ENCODE measurements at places on chromosomes 5 and 9.

DNA sequence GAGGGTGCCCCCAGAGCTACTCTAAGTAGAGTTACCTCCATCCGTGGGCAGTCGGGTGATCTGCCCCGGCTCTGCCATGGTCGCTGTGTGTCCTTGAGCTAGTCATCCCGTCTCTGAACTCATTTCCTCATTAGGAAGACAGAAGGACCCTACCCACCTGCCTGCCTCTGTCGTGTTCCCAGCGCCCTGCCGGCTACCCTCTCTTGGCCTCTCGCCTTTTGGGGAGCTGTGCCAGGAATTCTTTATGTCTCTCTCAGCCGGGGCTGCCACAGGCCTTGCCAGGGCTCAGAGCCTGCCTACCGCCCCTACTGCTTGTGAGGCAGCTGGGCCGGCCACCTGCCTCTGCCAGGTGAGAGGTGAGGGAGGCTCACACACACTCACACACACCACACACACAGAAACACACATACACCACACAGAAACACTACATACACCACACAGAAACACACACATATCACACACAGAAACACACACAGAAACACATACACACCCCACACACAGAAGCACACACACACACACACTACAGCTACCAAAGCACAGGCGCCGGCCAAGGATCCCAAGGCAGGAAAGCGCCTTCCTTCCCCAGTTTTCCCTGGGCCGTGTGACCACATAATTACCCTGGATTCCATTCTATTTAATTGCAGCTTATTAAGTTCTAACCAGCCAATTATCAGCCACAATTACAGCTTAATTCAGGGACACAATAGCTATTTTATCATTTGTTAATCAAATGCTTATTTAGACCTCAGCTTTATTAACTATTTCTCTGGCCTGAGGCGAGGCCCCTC is 41.7 kb downstream of the UNC5A start:
- DNase-seq = no peak

DNA sequence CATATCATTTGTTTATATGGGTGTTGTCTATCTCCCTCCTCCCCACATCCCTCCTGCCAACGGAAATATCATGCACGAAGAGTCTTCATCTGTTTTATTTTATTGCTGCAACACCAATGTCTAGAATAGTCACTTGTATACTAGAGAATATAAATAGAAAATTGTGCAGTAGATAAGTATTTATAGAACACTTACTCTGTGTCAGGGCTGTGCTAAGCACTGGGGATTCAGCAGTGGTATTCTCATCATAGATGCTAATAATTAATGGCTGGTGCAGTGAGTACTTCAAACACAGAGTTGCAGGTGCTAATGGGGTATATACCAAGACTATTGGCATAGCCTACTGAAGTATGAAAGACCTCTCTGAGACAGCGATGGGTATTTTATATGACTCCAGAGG is 353.5 kb upstream of the CDH6 start:
- no peak for DNase-seq

- no peak for DNase-seq
Observed at GRCh38 chr5:84406111-84406510, 21.4 kb upstream of the EDIL3 start.

GRCh38 chr9:6243746-6244145 is 28.1 kb downstream of the IL33 start:
- DNase-seq = no peak

DNA sequence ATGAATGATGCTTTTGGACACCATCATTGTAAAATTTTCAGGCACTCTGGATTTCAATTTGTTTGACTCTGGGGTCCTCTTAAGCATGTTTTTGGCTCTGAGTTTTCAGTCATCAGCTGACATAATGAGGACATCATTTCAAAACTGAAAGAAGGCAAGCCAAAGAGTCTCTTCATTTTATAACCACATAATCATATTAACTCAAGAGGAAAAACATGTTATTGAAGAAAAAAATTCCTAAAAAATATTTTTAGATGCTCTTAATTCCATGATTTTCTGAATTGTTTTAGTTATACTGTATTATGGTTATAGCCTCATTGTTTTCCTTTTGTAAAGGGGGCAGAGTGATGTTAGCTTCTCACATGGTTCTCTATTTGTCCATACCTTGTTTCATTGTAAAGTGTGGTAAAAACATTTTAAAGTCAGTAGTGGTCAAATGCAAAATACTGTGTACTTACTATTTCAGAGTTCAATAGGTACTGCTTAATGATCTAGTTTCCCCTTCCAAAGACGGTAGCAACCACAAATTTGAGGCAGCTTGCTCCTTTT is 472.1 kb downstream of the DMRT2 start:
- DNase-seq = no peak

DNA sequence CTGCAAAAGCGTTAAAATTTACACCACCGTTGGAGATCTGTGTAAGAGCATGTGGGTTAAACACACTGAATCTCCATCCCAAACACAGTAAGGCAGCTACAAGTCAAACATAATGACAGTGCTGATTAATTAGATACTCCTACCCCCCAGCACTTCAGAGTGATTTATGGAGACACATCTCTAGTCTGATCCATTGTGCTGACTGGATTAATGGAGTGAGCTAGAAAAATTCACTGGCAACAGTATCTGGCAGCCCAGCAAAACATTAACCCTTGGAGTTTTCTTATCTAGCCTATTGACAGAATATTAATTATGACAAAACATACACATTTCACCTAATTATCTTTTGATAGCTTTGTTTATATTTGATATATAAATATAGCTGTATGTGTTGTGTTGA is 188.6 kb upstream of the ISL1 start:
- no peak for DNase-seq

DNA sequence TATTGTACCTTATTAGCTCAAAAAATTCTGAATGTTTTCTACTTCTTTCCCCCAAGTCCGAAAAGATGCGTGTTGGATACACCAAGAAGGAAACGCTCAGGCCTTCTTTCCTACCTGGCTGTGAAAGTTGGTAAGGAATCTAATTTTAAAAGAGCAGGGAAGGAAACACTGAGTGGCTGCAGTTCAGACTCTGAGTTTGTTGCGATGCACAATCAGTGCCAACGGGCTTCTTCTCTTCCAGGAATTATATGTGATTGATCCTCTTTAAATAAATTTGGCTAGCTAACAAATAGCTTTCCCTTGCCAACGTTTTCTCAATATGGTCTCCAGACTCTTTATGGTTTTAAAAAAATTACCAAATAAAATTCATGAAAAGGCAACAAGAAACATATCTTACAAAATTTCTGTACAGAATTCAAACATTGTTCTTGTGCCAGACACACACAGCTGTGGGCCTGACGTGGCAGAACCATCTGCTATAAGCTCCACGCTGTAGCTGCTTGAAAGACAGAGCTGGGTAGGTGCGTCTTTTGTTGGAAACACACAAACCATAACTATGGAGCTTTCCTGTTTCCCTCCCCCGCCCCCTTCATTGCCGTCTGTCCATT is 493.1 kb downstream of the ZNF608 start:
- no peak for DNase-seq

GRCh38 chr9:22204240-22204639 is 195.1 kb upstream of the CDKN2B start:
- DNase-seq = no peak

DNA sequence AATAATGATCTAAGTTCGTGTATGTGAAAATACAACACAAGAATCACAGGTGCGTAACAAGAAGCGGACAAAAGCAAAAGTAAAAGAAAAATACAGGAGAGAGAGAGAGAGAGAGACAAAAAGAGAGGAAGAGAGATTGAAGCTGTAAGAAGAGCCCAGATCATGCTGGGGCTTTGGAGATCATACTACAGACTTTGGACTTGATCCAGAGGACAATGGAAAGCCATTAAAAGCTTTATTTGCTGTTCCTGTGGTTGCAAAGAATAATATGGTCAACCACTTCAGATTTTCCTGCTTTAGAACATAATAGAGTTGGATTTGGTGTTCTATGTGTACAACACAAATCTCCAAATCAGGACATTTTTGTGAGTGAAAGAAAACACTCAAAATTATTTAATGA is 561.4 kb downstream of the CAAP1 start:
- DNase-seq = no peak

DNA sequence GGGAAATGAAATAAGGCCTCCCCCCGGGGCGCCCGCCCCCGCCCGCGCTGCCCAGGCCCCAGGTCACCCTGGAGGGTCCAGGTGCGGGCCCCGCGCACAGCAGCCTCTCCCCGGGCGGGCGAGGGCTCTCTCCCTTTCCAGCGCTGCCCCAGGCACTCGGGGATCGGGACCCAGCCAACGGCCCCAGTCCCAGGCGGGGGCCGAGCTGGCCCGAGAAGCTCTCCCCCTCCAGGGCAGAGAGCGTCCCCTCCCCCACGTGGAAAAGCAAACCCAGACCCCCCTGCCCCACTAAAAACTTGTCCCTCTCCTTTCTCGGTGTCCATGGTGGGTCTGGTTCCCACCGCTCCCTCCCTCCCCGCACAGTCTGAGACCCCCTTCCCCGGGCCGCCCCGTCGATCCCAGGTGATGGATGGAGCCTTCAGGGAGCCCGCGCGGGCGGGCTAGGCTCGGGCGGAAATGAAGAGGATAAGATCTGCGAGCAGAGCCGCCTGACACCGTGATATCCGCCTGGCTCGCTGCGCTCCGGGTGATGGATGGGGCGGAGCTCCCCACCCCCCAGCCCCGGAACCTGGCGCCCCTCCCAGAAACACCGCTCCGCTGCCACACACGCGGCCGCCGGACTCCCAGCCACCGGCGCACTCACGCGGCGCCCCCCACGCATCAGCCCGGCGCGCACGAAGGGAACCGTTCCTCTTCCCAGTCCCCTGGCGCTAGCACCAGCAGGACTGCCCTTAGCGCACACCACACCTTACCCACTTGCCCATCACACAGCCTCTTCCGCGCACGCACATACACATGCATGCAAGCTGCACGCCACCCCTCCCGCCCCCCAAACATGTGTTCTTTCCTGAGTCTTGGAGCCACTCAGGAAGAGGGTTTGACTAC is 81.7 kb upstream of the ZBTB43 start:
- DNase-seq = peak; percentile 63

GRCh38 chr5:122835681-122836080 is 9.7 kb upstream of the SNX24 start:
- DNase-seq = no peak

GRCh38 chr5:170570476-170570875 is 66.7 kb downstream of the KCNIP1 start:
- no peak for DNase-seq

GRCh38 chr5:111063709-111064322 is 7.7 kb upstream of the TSLP start:
- DNase-seq = no peak

GRCh38 chr9:72958485-72959281 is 5.8 kb upstream of the ALDH1A1 start:
- DNase-seq = no peak

DNA sequence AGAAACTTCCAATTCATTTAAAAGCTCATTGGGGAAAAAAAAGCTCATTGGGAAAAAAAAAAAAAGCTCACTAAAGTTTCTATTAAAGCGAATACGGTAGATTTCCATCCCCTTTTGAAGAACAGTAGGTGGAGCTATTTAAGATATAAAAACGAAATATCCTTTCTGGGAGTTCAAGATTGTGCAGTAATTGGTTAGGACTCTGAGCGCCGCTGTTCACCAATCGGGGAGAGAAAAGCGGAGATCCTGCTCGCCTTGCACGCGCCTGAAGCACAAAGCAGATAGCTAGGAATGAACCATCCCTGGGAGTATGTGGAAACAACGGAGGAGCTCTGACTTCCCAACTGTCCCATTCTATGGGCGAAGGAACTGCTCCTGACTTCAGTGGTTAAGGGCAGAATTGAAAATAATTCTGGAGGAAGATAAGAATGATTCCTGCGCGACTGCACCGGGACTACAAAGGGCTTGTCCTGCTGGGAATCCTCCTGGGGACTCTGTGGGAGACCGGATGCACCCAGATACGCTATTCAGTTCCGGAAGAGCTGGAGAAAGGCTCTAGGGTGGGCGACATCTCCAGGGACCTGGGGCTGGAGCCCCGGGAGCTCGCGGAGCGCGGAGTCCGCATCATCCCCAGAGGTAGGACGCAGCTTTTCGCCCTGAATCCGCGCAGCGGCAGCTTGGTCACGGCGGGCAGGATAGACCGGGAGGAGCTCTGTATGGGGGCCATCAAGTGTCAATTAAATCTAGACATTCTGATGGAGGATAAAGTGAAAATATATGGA is at the start of gene PCDHGA12:
TSS of gene PCDHGA12 (plus strand) at position 176 of the 782 bp plus-strand sequence. CDS start at position 429, 253 bp downstream.
- no peak for DNase-seq

DNA sequence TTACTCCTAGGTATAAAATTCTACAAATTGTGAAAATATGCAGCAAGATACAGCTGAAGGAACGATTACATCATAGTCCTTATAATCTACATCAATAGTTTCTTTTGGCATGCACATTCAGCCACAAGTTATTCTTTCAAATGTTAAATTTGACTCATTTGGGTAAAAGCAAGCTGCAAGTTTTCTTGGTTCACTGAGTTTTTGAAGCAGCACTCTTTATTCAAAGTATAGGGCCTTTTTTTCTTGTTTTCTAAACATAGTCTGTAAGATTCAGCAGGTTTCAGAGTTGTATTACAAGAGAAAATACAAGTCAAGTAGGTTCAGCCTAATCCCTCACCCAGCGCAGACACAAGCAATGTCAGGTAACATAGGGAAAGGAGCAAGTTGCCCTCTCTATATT is 981.5 kb downstream of the PTPRD start:
- DNase-seq = no peak

- no peak for DNase-seq
Observed at GRCh38 chr5:79124607-79125006, 13.0 kb downstream of the BHMT start.

DNA sequence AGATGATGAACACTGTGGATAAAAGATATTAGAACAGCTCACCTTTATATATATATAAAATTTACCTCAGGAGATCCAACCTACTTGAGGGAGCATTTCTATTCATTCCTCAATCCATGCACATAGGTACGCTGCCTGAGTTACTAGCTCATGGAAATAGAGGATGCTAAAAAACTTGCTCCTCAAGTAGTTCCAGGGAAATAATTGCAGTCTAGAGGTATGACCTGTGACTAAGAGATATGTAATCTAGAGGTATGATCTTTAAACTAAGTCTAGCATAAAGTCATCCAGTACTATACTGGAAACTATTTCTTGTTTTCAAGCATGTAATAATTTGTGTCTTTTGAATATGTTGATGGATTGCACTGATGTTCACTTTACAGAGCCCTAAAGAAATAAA is 471.2 kb downstream of the TAF11L14 start:
- DNase-seq = no peak

GRCh38 chr9:135797507-135798262 is 95.7 kb downstream of the KCNT1 start:
- peak; percentile 41 for DNase-seq
